NCI-H1105 treated with DMSO at 0.1 percent for 48 hours (cell line): ENCODE measurements at places on chromosomes 16 and 17.
A peak's percentile ranks its signal among the peaks of the same experiment; 100 is the strongest.

- no peak for DNase-seq
These were observed 32.8 kb downstream of the SCNN1B start for GRCh38 chr16:23334950-23335349.

DNA sequence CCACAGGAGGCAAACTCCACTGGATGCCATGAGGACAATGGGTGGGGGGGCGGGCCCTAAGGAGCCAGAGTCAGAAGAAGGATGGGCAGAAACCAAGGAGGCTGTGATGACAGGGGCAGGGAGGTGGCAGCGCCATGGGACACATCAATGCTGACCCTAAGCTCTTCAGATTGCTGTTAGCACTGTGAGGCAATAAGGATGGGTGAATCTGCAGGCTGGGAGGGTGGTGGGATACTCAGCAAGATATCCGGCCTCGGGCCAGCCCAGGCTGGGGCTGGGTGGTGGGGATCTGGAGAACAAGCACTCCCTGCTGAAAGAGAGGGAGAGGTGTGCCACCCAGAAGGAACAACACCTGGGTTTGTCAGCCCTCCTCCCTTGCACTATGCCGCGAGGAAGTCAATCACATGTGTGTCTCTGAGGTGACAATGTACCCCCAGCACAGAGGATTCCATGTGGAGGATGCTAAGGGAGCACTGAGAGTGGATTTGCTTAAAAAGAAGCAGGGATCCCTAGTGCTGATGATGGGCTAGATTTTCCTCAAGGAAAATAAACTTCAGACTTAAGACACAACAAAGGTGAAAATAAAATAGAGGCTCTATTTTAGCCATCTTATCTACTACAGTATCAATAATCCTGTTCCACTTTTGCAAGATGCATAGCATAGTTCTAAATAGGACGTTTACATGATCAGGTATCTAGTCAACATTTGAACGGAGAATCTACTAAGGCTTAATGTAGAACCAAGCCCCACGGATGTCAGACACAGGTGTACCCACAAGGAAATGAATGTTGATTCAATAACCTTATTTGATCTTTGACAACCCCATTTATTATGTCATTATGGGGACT, 22.6 kb downstream of the SMPD3 start:
- DNase-seq = no peak

GRCh38 chr17:40443196-40443987, at the start of gene IGFBP4:
TSS of gene IGFBP4 (plus strand) at chr17:40443450. CDS start at chr17:40443736, 286 bp downstream.
- peak; percentile 50 for DNase-seq

DNA sequence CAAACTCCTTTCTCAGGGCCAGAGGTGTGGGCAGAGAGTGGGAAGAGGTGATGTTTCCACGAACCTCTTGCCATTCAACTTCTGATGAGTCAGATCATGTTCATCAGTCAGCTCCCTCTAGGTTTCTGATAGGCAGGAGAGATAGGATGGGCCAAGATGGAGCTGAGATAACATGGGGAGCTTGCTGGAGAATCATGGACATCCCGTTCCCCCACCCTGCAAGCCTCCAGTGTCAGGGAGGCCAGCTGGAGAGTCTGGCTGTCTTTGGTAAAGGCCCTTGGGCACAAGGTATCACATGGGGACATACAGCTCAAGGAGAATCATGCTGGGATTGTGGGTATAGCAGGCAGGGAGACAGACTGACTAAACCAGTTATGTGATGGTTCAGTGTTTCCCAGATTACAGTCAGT, 136.0 kb upstream of the IRX3 start:
- DNase-seq = no peak

DNA sequence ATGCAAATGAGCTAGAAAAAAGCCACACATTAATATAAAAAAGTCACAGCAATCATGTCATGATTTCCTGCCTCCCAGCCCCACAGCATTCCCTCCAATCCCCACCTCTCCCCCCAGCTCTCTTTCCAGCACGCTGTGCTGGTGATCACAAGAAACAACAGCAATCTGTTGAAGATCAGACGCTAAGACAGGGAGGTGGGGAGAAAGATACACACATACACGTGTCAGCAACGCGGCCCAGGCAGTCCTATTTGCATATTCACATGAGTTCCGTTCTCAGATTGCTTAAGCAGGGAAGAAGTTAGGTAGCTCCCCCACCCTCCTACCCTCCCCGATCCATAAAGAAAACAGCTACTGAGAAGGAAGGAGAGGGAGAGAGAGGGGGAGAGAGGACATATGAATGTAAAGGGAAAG, 405.5 kb upstream of the PSMD7 start:
- no peak for DNase-seq

GRCh38 chr17:36592316-36592715, 637 bp downstream of the DHRS11 start:
- peak; percentile 8 for DNase-seq

DNA sequence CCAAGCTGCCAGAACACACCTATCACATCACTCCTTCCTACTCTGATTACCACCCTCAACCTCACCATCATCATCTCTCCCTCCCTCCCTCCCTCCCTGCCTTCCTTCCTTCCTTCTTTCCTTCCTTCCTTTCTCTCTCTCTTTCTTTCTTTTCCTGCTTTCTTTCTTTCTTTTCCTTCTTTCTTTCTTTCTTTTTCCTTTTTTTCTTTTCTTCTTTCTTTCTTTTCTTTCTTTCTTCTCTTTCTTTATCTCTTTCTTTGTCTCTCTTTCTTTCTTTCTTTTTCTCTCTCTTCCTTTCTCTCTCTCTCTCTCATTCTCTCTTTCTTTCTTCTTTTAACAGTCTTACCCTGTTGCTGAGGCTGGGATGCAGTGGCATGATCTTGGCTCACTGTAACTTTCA, 59.2 kb downstream of the CACNG3 start:
- DNase-seq = no peak

- DNase-seq = no peak
These were observed 14.7 kb upstream of the ST6GALNAC1 start for GRCh38 chr17:76658242-76658662.

- DNase-seq = no peak
These were observed 255.5 kb downstream of the CDH13 start for GRCh38 chr16:82882226-82882625.

GRCh38 chr17:41456204-41456603, 11.0 kb downstream of the KRT32 start:
- no peak for DNase-seq

- DNase-seq = no peak
These were observed 6.8 kb downstream of the TBKBP1 start for GRCh38 chr17:47700471-47701449.
